ENCODE measurements at places on chromosomes 7 and 10.

- no peak for DNase-seq
These were observed 121.2 kb downstream of the FAM107B start for GRCh38 chr10:14653271-14654161.

- DNase-seq, result no peak
These were observed 34.5 kb upstream of the RBM20 start for GRCh38 chr10:110609605-110610004.

DNA sequence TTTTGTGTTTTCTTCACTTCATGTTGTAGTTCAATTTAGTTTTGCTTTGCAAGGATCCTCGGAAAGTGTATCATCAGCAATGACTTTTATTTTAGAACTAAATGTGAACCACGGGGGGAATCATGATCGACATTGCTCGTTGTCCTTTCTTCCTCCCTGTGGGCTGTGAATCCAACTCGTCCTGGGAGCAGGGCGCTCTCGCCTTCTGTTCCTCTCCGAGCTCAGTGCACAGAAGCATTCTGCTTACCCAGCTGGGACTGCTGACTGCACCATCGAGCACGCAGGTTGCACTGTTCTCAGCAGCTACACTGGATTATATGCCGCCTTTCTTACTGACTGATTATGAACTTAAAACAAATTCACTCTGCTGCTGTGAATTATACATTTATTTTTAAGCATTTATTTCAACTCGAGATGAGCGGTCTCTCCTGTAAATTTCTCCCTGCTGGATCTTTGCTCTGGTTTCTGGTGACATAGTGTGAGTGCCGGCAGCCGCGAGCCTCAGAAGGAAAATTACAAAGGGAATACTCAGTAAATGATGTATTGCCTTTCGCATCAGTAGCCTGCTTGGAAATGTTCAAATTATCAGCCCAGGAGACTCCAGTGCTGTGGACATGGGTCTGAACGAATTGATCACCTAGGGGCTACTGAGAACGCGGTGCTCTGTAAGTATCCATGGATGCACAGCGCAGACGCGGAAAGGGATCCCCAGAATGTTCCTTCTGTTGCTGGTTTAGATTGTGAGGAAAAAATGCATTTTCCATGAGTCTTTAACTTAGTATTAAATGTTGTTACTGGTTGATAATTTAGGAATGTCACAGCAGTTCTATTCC lies 92.6 kb downstream of the PTPRE start:
- DNase-seq, result no peak

- DNase-seq, result no peak
These were observed 355.6 kb downstream of the RNLS start for GRCh38 chr10:88227342-88228018.

GRCh38 chr10:73576178-73576889 lies 14.8 kb downstream of the USP54 start:
- no peak for DNase-seq

DNA sequence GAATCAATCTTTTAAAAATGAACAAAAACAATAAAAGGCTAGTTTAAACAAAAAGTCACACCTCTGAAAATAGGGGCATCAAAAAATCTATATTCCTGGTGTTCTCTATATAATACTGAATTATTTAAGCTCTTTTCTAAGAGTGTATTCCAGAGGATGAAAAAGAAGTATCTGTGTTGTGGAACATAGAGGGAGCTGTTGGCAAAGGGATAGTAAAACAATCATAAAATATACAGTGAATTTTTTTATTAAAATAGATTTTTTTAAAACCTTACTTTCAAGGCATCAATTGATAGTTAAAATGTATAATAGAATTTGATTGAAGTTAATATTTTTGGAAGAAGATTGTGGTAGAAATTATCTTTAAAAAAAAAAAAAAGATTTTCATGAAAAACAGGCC lies 1409.1 kb upstream of the CELF2 start:
- DNase-seq, result no peak

GRCh38 chr10:86872757-86873156 lies 84.7 kb downstream of the MMRN2 start:
- no peak for DNase-seq

DNA sequence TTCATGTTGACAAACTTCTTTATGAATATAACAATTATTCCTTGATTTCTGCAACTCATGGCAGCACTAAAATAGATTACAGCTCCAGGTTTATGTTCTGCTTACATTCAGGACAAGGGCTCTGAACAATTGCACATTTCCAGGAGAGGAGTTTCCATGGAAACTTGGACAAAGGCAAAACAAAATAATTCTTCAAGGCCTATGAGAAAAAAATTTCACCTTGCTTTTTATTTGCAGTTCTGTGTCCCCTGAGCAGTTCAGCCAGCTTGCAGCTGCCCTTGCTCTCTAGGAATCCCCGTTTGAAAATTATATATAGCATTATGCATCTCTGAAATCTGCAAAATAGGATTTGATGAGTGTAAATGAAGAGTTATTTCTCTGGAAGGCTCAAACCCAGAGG lies 71.7 kb downstream of the ARL4A start:
- DNase-seq, result no peak

Data from activated CD4-positive, alpha-beta T cell treated with anti-CD3 and anti-CD28 coated beads, Interleukin-2, amount 50 U/mL, for 24 hours (primary cell).